ENCODE measurements at places on chromosomes 1 and 21.

DNA sequence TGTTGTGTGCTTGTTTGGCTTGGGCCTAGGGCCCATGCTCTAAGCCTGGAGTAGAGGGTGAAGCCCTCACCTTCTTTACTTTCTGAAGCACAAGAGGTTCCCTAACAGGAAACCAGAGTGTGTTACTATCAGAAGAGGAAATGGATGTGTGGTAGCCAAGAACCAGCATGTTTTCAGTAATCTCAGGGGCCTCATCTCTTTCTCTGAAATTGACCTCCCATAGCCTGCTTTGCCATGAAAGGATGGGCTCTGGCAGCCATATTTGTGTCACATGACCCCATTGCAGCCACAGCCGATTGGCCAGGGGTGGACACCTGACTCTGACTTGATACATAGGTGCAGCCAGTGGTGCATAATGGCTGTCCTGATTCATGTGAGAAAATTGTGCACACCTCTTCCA is 18.6 kb downstream of the A3GALT2 start:
- DNase-seq, result no peak

DNA sequence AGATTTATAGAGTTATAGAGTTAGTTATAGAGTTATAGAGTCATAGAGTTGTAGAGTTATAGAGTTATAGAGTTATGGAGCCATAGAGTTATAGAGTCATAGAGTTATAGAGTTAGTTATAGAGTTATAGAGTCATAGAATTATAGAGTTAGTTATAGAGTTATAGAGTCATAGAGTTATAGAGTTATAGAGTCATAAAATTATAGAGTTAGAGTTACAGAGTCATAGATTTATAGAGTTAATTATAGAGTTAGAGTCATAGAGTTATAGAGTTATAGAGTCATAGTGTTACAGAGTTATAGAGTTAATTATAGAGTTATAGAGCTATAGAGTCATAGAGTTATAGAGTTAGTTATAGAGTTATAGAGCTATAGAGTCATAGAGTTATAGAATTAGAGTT is 32.1 kb downstream of the UBASH3A start:
- DNase-seq, result no peak

DNA sequence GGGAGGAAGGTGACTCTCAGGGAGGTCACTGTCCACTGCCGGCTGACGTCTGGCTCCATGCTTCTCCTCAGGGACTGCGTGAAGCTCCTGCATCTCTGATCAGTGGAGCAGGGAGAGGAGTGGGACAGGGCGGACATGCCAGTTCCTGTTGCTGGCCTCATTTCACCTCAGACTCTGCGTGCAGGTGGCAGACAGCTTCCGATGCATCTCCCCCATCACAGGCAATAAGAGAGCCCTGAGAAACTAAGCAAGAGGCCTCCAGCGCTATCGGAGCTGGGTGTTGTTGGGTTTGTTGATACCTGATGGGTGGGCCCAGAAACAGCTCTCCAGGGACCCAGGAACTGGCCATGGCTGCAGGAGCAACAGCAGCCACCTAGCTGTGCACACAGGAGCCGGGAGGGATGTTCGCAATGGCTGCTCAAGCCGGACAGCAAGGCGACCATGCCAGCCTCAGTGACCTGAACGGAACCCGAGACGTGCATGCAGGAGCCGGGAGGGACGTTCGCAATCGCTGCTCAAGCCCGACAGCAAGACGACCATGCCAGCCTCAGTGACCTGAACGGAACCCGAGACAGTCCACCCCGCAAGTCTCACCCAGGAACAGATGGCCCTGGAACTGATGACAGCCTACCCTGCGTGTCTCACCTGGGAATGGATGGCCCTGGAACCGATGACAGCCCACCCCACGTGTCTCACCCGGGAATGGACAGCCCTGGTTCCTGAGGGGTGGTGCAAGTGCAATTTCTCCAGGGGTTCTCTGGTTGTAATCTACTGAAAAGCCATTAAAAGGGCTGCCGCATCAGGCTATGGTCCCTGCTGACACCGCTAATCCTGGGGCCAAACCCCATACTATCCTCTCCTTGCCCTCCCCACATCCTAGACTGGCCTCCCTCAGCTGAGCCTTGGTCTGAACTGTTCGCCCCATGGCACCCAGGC is 14.2 kb upstream of the PCBP3 start:
- no peak for DNase-seq

DNA sequence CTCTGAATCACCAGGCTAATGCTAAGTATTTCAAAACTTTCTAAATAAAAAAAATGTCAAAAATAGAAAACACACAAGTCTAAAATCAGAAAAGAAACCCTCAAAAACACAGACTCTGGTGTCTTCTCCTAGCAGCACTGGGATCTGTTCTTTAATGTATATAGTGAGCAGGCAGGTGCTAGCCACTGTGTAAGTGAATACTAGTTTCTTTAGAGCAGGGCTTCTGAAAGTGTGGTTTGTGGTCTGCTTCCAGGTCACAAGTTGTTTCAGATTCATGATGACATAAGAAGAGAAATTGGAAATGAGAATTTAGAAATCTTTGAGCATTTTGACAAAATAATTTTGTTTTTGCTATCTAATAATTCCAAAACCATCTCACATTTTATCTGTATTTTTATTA is 763.1 kb downstream of the USP25 start:
- DNase-seq, result no peak

- no peak for DNase-seq
Measured at GRCh38 chr1:95233319-95233736, 682 bp upstream of the RWDD3 start.

DNA sequence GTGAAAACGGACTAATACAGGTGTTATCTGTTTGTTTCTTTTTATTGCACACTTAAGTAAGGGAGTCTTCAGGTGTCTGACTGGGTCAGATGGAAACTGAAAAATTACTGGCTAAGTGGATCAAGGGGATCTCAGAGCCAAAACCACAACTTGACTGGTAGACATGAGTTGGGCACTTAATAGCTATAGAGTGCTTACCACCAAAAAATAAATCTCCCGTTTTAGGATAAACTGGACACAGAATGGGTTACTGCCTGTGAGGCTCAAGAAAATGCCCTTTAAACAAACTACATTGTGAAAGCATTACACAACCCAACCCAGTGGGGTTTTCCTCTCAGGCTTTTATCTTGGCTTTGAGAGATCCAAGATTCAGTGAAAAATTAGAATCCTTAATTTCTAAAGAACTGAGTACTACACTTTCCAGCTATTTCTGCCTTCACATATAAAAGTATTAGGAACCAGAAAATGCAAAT is 134.0 kb upstream of the LYPLAL1 start:
- no peak for DNase-seq

DNA sequence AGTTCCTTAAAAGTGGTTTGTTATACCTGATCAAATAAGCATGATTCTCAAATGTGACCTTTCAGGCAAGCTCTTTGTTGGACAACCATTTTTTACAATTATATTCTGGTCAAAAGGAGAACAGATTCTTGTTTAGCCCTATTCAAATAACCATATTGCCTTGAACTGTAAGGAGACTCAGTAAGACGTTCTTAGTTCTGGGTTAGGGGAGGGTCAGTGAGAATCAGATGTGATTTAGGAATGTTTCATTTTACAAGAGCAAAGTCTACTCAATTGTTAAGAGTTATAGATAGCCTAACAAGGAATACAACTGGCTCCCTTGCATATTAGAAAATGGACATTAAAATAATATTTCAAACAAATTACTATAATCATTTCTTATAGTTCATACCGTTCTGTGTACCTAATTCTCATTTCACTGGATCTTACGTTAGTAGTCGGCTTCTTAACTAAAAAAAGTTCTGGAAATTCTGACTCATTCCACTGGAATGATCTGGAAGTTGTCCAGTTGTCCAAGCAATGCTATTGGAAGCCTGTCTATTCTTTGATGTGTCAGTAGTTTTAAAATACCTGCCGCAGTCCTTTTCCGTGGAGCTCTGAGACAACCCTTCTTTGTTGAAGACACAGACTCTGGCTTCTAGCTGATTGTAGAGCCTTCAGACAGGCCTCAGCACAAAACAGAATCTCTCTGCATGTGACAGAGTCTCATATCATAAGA is 88.8 kb downstream of the MAST2 start:
- no peak for DNase-seq

Data from stimulated activated CD8-positive, alpha-beta memory T cell treated with anti-CD3 and anti-CD28 coated beads, Interleukin-15, amount 100 ng/mL, for 48 hours (primary cell).